ENCODE measurements at places on chromosomes 4 and X.
A peak's percentile ranks its signal among the peaks of the same experiment; 100 is the strongest.

GRCh38 chrX:116873671-116874070, 410.9 kb upstream of the CT83 start:
- no peak for DNase-seq

DNA sequence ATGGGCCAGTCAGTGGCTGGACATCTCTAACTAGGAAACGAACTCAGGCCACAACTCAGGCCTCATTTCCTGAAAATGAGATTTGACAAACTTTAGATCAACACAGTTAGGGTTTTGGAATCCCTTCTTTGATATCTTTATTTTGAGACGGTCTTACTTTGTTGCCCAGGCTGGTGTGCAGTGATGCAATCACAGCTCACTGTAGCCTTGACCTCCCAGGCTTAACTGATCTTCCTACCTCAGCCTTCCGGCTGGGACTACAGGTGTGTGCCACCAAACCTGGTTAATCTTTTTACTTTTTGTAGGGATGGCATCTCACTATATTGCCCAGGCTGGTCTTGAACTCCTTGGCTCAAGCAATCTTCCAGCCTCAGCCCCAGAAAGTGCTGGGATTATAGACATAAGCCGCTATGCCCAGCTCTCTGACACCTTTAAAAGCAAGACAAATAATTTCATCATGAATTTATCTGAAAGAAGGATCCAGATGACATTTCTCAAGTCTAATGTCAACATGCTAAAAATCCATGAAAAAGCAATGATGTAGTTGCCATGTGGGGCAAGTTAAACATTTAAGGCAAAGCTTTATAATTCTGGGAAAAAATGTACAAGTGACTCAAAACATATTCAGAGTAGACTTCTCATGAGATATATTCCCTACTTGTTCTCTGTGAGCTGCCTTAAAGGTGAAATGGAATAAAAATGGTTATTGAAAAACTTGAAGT, 89.1 kb upstream of the CBR4 start:
- no peak for DNase-seq

- peak; percentile 65 for DNase-seq
These were observed 48.3 kb downstream of the HMGB3 start for GRCh38 chrX:151031391-151031975.

GRCh38 chr4:110625576-110626257, 2.8 kb upstream of the PITX2 start:
- no peak for DNase-seq

DNA sequence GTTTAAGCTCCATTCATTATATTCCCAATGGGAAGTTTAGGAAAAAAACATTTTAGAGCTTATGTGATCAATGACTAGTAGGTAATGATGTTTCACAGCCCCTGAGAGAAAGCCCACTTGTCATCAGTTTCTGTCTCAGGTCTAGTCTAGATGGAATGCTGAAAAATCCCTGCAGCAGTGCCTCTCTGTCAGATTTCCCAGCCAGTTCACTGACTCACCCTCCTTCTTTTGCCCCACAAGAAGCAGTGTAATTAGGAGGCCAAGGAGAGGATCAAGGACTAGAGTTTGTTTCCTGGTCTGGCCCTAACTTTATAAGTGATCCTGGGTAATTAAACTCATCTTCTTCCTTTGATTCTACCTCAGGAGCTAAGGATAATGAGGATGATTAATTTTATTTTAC, 118.7 kb upstream of the ANXA3 start:
- no peak for DNase-seq

DNA sequence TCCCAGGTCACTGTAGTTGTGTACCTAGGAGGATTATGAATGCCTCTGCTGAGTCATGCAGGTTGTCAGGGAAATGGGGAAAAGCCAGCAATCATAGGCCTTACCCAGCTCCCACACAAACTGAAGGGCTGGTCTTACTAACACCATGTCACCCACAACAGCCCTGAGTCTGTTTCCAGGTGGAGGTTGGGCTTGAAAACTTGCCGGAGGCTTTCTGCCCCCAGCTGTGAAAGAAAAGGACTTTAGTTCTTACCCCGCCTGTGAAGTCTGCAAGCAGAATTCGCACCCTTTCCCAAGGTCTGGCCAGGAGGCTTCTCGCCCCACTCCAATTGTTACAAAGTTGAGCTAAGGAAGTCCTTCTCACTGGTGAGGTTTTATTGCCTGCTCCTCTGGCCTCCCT, 143.9 kb downstream of the RPS6KA6 start:
- no peak for DNase-seq

DNA sequence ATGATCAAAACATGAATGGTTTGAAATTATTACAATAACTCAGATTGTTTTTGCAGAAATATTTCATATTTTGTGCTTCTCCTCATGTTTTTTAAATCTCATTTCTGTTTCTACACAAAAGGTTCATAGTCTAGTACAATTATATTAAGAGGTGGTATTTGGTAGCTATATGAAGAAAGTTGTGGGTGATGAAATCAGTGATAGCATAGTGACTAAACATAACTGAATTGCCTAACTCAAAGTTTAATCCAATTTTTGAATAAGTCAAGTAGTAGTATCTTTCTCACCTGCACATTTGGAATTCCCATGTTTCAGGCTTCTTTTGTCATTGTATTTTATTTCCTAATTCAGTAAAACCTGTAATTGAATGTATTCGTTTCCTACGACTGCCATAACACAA, 648.7 kb downstream of the GRID2 start:
- DNase-seq, result no peak

- DNase-seq, result peak; percentile 56
These were observed 113.4 kb downstream of the DRD5 start for GRCh38 chr4:9894644-9895332.

- DNase-seq, result no peak
These were observed 4.4 kb downstream of the HSD17B10 start for GRCh38 chrX:53429755-53430154.

- peak; percentile 69 for DNase-seq
These were observed 15.4 kb upstream of the FAM9C start for GRCh38 chrX:13059637-13060499.

GRCh38 chr4:161321706-161322105, 842.1 kb downstream of the FSTL5 start:
- no peak for DNase-seq

DNA sequence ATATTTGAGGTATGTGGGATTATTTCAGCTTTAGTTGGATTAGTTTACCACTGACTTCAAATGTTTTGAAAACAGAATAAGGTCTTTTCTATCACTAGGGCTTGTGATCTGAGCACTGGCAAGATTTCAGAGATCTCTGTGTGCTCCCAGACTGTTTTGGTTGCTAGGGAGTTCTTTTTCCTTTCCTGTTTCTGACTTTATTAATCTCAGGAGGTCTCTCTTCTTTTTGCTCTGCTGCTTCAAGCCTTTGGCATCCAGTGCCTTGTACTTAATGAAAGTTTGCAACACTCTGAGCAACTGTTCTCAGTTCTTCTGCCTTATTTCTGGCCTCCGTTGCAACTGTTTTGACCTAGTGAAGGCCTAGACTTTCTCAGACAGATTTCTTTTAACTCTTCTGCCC, 32.1 kb upstream of the PAQR3 start:
- no peak for DNase-seq

- DNase-seq, result no peak
These were observed 31.0 kb downstream of the ARFIP1 start for GRCh38 chr4:152810715-152811287.

DNA sequence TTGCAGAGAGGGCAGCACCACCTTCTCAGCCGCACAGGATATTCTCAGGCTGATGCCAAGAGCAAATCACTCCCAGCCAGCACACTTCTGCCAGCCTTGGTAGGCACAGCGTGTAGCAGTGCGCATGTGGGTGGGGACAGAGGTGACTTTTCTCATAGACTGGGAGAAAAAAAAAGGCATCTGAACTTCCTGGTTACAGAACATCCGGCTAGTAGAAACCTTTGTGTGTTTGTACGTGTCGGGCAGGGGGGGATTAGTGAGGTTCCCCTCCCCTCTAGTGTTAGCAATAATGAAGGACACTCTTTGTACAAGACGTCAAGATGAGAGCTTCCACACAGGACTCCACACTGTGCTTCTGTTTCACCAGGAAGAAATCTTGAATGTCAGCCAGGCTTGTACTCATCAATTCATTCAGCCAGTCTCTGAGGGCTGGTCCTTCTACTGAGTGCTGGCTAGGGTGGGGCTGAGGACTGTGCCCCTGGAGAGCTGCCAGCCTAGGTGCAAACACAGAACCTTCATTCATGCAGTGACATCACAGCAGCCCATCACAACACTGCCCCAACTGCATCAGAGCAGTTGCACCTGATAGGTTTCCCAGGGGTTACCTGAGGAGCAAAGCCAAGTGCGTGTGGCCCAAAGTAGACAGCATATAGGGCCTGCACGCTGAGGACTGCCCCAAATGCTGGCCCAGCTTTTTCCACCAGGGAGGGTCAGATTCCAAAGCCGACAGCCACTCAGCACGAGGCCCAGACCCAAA, 34.7 kb downstream of the SLC25A5 start:
- no peak for DNase-seq

DNA sequence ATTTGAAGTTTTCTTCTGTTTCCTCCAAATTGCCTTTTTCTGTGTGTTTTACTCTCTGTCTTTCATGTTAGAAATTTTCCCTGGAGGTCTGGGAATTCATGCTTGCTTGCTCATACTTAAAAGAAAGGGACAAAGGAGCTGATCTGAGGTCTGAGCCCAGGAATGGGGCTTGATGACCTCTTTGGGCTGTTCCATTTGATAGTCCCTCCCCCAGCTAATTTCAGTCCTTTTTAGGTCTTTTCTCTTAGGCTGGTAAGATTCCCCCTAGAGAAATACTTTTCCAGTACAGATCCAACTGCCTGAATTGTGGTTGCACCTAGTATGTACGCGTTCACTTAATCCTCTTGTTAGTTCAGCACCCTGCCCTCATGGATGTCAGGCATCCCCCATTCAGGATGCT, 5.5 kb upstream of the PIGA start:
- DNase-seq, result no peak

DNA sequence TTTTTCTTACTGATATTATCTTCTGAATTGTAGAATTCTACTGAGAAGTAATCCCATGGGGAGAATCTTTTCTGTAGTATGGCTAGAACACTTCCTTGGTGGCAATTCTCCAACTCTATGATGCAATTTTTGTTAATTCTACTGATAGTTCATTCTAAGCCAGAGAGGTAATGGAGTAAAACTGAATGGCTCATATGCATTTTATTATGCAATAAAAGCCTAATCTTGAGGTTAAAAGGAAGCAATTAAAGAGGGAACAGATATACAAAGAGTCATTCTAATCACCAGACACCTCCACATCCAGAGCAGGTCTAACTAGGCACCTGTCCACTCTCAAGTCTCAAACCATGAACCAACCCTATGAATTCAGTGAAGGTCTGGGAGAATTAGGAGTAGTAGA, 9.7 kb downstream of the RAP2C start:
- peak; percentile 13 for DNase-seq

DNA sequence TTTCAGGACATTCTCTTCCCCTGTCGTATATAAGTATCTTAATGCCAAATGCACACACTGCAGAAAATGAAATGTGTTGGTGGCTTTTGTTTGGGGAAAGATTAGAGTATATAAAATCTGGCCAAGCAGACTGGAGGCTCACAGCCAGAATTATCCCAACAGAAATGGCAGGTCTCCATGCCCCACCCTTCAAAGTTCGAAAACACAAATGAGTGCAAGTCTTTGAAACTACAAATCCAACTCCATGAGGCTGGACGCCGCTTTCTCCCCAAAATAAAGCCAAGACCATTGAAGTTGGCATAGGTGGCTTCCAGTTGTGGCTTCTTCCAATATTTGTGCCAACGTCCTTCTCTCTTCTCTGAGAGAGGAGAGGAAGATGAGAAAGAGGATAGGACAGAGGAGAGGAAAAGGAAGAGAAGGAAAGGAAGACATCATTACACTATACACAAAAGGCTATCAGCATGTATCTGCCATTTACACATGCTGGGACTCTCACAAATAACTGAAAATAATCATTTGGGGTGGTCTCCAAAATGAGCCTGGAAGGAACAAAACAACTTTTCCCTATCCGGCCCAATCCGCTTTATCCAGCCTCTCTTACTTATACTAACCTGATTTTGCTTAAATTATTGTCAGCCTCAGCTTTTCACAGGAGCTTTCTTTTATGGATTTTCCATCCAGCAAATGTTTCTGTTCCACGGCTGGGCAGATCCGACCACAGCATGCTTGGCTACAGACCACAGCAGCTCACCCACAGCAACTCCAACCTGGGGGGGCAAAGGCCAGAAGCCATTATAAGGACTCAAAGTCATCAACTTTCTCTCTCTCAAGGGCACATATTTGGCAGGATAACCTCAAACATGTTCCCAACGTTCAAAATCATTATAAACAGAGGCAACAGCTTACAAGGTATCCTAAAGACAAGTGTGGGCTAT, 71.7 kb downstream of the APBB2 start:
- DNase-seq, result no peak

DNA sequence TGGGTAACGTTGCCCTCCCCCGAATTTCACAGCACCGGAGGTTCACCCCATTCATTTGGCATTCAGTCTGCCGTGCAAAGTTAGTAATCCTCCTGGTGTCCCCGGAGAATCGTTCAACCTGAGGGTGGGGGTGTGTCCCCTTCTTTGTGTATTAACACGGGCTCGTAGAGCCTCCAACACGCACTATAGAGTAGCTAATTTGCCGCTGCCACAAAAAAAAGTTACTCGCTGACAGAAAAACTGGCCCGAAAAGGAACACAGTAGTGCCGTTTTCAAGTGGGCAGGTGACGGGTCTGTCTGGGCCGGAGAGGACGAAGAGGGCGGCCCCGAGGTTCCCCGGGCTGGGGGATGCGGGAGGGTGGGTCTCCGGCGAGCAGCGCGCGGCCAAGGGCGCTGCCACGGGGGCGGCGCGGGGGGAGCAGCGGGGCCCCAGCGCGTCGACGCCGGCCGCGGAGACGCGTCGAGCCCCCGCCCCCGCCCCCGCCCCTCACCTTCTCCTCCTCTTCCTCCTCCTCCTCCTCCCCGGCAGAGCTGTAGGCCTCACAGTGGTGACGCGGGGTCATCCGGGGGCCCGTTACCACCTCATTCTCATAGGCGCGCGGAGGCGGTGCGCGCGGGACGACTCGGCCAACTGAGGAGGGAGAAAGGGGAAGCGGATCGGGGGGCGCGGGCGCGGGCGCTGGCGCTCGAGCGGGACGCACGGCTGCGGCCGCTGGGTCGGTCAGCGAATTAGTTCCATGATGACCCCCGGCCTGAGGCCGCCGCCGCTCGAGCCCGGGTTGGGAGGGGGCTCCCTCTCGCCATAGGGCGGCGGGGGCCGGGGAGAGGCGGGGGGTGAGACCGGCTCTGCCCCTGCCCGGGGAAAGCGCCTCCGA, 571 bp downstream of the CCNI start:
- DNase-seq, result peak; percentile 88

GRCh38 chrX:48972220-48973164, 848 bp upstream of the KCND1 start:
- DNase-seq, result peak; percentile 11

GRCh38 chr4:76341063-76341462, 34.5 kb downstream of the STBD1 start:
- DNase-seq, result peak; percentile 60

- no peak for DNase-seq
These were observed 32.2 kb downstream of the SGMS2 start for GRCh38 chr4:107856901-107857300.

DNA sequence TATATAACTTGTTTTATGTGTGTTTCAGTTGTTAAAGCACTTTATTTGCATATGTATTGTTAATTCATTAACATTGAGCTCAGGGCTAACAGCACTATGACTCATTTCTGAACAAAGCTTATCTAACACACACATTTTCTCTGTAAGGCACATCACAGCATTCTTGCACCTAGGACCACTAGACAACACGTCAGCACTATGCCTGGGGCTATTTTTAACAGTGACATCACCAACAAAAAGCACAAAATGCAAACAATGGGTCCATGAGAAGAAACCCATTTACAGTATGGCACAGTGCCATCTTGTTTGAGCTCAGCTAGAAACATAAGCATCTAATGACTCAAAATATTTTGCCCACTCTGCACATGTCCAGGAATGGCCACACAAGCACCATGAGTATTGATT, 124.4 kb downstream of the RELL1 start:
- DNase-seq, result no peak

All from suppressor macrophage (primary cell).